Pancreas (tissue), 10 donors: ENCODE measurements at places on chromosomes 3 and 15. TPM values are rescaled to one million over a fixed set of nuclear protein-coding genes. Genes with fewer than 3 reads are reported as not detected.

GRCh38 chr3:146159616-146160320 is 1.2 kb downstream of the PLOD2 start:
- peak overlapping the region; percentile 95 for H3K27ac ChIP-seq
- DNase-seq, result no peak
- no peaks in the 10 kb centered on the region for H3K27me3 ChIP-seq
- H3K4me3 ChIP-seq, result peak overlapping the region; percentile 78

GRCh38 chr3:23859012-23859743 is 53.4 kb downstream of the UBE2E1 start:
- H3K27me3 ChIP-seq, result no peaks in the 10 kb centered on the region
- no peak for DNase-seq
- no peak overlapping the region for H3K4me3 ChIP-seq
- no peaks in the 10 kb centered on the region for H3K4me1 ChIP-seq

DNA sequence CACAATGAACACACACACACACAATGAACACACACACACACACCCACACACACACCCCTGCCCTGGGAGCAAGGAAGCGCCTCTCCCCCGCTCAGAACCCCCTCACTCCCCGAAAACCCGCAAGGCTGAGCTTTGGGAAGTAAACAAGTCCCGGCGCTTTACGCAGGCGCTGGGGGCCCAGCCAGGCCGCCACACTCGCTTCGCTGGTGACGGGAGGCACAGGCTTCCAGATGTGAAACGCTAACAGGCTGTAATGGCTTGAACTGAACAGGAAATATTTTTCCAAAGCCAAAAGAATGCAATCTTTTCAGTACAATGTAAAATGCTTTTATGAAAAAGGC is 122.7 kb upstream of the IGF1R start:
- H3K27me3 ChIP-seq, result no peaks in the 10 kb centered on the region
- no peak for DNase-seq
- no peak overlapping the region for H3K27ac ChIP-seq
- peaks cover 8% of the 10 kb centered on the region for H3K4me1 ChIP-seq

DNA sequence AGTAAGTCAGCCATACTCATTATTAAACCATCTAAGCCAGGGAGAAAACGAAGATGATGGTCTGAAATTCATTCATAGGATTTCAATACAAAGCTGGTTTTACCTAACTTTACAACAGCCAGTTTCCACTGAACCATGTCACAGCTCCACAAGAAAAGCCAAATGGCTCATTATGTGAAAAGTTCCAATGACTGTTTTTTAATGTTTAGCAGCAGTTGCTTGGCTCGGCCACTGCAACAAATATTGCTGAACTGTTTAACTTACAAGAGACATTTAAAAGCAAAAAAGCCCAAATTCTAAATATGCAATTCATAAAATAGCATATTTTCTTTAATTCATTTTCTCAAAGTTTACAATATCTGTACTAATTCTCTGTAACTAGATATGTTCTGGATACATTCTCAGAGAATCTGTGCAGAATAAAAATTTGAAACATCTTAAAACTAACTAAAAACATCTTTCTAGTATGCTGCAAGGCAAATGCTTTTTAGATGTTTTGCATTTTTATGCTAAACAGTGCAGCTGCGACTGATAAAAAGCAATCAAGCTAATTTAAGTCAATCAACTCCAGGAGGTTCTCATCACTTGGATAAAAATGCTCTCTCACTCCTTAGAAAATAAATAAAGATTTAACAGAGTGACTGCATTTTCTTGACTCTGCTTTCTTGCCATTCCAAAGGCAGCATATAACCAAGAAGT is 356.5 kb downstream of the ERC2 start:
- DNase-seq, result no peak
- H3K27me3 ChIP-seq, result no peaks in the 10 kb centered on the region
- H3K36me3 ChIP-seq, result no peaks in the 10 kb centered on the region
- no peak overlapping the region for H3K27ac ChIP-seq
- H3K4me1 ChIP-seq, result no peaks in the 10 kb centered on the region

DNA sequence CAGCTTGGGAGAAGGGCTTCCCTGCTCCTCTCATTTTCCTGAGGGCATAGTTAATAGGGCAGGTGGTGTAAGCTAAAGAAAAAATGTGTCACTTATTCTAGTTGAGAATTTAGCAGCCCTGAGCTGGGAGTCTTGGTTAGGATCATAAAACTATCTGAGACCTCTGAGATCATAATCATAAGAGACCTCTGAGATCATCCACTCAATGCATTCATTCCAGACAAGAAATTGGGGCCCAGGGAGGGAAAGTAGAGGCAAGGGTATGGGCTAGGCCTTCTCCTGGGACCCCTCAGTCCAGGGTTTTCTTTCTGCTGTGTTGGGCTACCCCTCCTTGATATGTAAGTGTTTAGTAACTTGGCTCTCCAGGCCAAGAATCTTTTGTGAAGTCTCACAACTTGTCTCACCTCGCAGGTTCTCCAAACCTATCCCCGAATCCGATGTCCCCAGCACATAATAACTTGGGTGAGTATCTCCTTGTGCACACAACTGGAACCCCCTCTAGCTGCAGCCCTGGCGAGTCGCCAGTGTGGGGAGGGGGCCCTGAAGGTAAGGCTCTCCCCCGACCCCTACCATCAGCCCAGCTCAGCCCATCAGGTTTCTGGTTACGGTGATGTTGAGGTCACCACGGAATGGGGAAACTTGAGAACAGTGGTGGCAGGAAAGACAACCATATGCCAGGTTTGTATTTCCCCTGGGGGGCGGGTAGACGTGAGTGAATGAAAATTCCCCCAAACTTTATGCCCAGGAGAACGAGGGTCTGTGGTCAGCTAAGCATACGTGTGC is 84.1 kb downstream of the AAGAB start:
- H3K27ac ChIP-seq, result no peak overlapping the region
- H3K27me3 ChIP-seq, result no peaks in the 10 kb centered on the region
- no peak for DNase-seq
- peaks cover 11% of the 10 kb centered on the region for H3K4me1 ChIP-seq
- H3K36me3 ChIP-seq, result peaks cover 16% of the 10 kb centered on the region

DNA sequence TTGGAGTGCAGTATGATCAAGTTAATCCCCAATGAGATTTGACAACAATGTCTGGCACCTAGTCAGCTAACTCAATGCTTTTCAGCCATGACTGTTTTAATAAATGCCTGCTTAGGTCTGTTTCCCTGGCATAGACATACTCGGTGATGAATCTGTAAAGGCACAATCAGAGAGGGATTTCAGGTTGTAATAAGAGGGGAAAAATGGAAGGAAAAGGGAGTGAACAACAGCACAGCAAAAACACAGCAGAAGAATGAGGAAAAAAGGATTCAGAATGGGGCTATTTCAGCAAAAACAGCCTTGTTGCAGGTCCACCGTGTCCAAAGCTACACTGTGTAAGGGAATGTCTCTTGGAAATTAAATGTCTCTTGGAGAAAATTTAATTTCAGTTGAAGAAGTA is 19.3 kb upstream of the CHD2 start:
- no peak for DNase-seq
- H3K4me1 ChIP-seq, result peaks cover 17% of the 10 kb centered on the region
- no peak overlapping the region for H3K4me3 ChIP-seq
- peaks cover 2% of the 10 kb centered on the region for H3K36me3 ChIP-seq

DNA sequence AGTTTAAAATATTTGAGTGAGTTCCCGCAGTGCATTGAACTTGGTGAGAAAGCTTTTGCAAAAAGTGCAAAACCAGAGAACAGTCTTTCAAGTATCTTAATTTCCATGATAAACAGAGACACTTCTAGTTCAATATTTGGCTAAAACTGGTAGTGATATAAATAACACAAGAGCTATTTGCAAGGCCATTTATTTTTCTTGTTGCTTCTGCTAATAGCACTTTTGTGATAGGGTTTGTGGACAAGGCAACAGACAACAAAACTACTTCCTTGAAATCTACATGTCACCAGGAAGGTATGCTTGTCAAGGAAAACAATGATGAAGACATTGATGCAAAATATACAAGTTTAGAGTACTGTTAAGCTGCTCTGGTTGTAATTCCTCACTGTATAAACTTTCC is 1225.1 kb downstream of the OTOL1 start:
- H3K4me3 ChIP-seq, result no peak overlapping the region
- DNase-seq, result no peak
- H3K27me3 ChIP-seq, result no peaks in the 10 kb centered on the region
- no peaks in the 10 kb centered on the region for H3K4me1 ChIP-seq
- H3K36me3 ChIP-seq, result no peaks in the 10 kb centered on the region

DNA sequence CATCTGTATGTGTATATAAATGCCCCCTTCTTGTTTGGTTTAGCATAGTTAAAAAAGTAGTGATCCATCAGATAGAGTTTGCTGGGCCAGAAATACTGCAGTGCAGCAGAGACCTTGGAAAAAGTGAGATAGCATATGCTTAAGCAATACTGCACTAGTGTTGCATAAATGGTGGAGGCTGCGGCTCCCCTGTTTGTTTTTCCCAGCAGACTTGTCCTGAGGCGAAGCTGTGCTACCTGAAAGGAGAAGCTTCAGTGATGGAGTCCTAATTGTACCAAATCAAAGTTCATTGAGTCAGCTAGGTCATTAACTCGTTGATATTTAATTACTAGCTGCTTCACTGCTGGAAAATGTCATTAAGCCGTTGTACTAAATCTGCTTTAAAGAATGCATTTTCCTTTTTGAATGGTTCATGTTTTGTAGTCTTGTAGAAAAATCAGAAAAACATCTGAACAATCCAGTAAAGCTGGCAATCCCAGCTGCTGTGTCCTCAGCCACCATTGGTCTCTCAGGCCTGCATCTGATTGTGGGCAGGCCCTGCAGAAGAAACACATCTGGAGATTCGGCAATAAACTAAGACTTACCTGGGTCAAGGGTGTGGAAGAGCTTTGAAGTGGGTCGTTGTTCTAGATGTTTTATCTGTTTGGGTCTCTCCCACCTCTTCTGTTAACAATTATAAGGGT is 169.6 kb downstream of the B3GALNT1 start:
- H3K4me1 ChIP-seq, result no peaks in the 10 kb centered on the region
- no peaks in the 10 kb centered on the region for H3K36me3 ChIP-seq
- H3K27me3 ChIP-seq, result no peaks in the 10 kb centered on the region

- no peak overlapping the region for H3K27ac ChIP-seq
- no peaks in the 10 kb centered on the region for H3K36me3 ChIP-seq
- no peak overlapping the region for H3K4me3 ChIP-seq
- no peaks in the 10 kb centered on the region for H3K4me1 ChIP-seq
- H3K27me3 ChIP-seq, result no peaks in the 10 kb centered on the region
- DNase-seq, result no peak
These were observed 40.9 kb downstream of the PML start for GRCh38 chr15:74035121-74036017.

DNA sequence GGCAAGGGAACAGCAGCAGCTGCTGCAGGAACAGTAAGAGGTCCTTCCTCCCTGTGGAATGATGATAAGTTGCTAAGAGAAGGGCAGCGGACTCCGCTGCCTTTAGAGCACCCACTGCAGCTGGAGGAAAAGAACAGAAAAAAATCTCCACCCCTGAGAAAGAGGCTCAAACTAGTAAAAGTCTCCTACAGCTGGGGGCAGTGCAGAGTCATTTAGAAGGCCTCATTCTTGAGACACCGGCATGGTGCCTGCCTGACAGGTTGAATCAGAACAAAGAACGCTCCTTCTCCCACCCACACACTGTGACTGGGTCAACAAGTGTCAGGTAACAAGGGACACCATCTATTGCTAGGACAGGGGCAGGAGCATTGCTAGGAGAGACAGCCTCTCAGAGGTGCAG is 188.4 kb downstream of the ABHD5 start:
- H3K27ac ChIP-seq, result no peak overlapping the region
- no peaks in the 10 kb centered on the region for H3K4me1 ChIP-seq
- no peak for DNase-seq
- H3K27me3 ChIP-seq, result no peaks in the 10 kb centered on the region

DNA sequence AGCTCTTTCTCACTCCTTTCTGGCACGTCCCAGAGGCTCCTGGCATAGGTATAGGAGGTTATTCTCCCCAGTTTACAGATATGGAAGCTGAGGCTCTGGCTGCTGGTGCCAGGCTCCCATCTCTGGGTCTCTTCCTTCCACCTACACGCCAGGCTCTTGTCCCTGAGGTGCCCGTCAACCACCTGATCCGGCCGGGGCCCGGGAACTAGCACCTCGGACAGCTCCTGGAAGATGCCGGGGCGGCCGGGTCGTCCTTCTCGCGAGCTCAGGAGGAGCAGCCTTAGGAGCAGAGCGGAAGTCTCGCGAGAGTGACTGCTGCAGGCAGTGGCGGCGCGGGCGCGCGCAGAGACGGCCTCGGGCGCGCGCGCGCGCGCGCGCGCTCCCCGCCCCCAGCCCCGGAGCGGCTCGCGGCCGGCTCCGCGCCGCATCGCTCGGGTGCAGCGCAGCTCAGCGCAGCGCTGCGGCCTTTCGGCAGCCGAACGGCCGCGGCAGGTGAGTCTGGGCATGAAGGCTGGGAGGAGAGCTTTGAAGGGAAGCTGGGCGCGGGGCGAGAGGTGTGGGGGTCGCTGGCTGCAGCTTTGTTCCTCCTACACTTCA is at the start of gene SCAMP5:
SCAMP5 (plus strand) TSS at position 382 of the 597 bp plus-strand sequence. CDS start 16,277 bp downstream, outside the sequence.
- peaks cover 5% of the 10 kb centered on the region for H3K4me1 ChIP-seq
- peak within 1 kb of the TSS; percentile 59 for H3K4me3 ChIP-seq
- peak; percentile 96 for DNase-seq
- H3K36me3 ChIP-seq, result no peaks in the 10 kb centered on the region
- H3K27me3 ChIP-seq, result no peaks in the 10 kb centered on the region

GRCh38 chr3:43732747-43733425 is 42.1 kb downstream of the ABHD5 start:
- no peak for DNase-seq
- H3K4me3 ChIP-seq, result no peak overlapping the region
- H3K27ac ChIP-seq, result no peak overlapping the region

DNA sequence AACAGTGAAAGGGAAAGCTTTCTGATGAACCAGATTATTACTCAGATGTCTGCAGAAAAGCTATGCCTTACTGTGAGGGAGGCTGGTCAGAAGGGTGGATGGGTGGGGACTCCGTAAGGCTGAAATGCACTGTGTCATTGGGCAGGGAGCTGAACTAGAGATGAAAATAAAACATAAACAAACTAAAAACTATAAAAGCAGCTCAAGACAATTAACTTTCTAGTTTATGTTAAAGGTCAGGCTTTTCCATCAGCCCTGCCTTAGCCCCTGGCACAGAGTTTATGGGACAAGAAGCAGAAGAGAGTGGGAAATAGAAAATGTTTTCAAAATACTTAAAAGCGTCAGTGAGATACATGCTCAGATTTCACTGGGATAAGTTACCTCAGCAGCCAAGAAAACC is 310.0 kb upstream of the UBE2E2 start:
- H3K4me3 ChIP-seq, result no peak overlapping the region
- no peaks in the 10 kb centered on the region for H3K36me3 ChIP-seq
- H3K27me3 ChIP-seq, result no peaks in the 10 kb centered on the region

- H3K4me3 ChIP-seq, result no peak overlapping the region
- no peaks in the 10 kb centered on the region for H3K27me3 ChIP-seq
- DNase-seq, result no peak
- H3K4me1 ChIP-seq, result no peaks in the 10 kb centered on the region
- H3K27ac ChIP-seq, result no peak overlapping the region
These were observed 46.5 kb downstream of the NEK10 start for GRCh38 chr3:27322634-27323033.

RAB6B gene
- 3.1 TPM for polyA plus RNA-seq

FSTL1 gene
- 7.3 TPM for polyA plus RNA-seq

PLXNB1 gene
- 286 TPM for polyA plus RNA-seq

NR2E3 gene
- polyA plus RNA-seq, result 0.80 TPM

NMNAT3 gene
- 10.6 TPM for polyA plus RNA-seq

RTP3 gene
- not detected for polyA plus RNA-seq

PSTPIP1 gene
- 3.6 TPM for polyA plus RNA-seq

MAP1A gene
- polyA plus RNA-seq, result 1.7 TPM

PTPRG gene
- polyA plus RNA-seq, result 3.1 TPM

C3orf62 gene
- 7.2 TPM for polyA plus RNA-seq
